ENCODE measurements at places on chromosomes 1 and 21. TPM values are rescaled to one million over a fixed set of nuclear protein-coding genes. Genes with fewer than 3 reads are reported as not detected.

- peak; percentile 47 for DNase-seq
Observed at GRCh38 chr1:66330722-66331141, 203.2 kb upstream of the SGIP1 start.

GRCh38 chr1:59750328-59751003 is 64.3 kb upstream of the HOOK1 start:
- DNase-seq = peak; percentile 88

GRCh38 chr1:184965439-184965838 is 8.9 kb downstream of the NIBAN1 start:
- DNase-seq = no peak

GRCh38 chr21:37815893-37816292 is 100.4 kb downstream of the KCNJ6 start:
- no peak for DNase-seq

GRCh38 chr1:231887166-231887565 is 260.6 kb downstream of the DISC1 start:
- DNase-seq = no peak

DNA sequence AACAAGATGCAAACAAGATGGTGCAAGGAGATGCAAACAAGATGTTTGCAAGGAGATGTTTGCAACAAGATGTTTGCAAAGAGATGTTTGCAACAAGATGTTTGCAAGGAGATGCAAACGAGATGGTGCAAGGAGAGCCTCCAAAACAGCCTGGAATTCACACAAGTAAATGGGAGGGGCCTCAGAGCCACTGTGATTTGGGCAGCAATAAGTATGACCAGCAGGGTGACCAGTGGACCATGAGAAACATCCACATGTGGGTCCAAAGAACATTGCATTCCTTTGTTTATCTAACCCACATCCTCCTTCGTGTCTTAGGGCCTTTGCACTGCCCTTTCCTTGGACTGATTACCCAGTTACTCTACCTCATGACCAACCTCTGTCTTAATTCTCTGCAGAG is 162.9 kb downstream of the PLPP3 start:
- DNase-seq = peak; percentile 30

DNA sequence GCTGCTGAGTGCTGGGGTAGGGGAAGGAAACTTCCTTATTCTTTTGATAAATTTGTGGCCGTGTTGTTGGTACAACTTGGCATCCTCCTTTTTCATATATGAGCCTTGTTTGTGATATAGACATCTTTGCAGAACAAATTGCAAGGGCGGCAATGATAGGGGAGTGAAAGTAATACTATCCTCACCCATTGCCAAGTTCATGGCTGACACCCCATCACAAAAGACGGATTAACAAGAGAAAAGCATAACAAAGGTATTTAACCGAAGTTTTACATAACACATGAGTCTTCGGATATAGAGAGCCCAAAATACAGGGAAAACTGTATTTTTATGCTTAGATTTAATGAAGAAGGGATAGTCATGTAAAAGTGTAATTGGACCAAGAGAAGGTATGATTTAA is 86.3 kb upstream of the TMPRSS2 start:
- no peak for DNase-seq

GRCh38 chr1:65435987-65436386 is 15.5 kb downstream of the LEPR start:
- DNase-seq = no peak

- DNase-seq = no peak
Observed at GRCh38 chr1:95622609-95623008, 388.6 kb downstream of the RWDD3 start.

DNA sequence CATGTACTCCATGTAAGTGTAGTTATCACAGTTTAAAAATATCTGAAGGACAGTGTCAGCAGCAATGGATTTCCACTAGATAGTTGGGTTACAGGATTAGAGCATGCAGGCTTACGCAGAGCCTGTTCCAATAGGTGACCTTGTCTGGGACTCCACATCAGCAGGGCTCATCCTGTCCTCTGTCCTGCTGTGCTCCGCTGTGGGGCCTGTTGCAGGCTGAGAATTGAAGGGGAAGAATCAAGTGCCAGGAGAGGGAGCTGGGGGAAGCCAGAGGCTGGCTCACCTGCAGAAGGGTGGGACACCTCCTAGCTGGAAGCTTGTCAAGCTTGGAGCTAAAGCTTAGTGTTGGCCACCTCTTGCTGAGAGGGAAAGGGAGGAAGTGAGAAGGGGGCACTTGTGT is 62.8 kb downstream of the XCL2 start:
- DNase-seq = no peak

GRCh38 chr1:153393926-153394325 is 3.1 kb upstream of the S100A8 start:
- no peak for DNase-seq

DNA sequence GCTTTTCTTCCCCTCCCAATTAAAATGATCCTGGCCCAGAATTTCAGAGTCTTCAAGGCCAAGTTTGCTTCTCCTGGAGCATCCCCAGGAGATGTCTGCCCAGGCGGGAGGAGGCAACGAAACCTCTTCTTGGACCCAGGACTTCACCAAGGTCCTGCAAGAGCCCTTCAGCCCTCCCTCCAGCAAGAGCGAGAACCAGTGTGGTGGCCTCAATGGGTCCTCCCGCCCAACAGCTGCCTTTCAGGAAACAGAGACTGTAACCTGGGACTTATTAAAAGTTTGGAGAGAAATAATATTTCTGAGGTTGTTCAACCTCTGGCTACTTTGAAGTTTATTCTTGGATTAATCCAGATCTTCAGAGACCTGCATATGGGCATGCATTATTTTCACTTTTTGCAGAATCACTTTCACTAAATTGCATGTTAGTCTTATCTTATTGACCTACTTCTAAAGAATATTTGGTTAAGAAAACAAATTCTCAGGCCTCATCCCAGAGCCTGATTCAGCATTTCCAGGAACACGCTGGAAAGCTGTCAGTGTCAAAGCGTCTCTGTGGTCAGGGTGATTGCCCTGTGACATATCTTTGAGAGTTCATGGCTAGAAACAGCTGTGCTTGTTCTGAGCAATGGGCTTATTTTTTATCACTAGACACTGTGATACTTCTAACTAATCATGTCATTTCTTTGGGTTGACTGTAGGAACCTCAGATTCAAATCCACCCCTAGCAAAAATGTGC is 66.0 kb upstream of the CLDN14 start:
- no peak for DNase-seq

DNA sequence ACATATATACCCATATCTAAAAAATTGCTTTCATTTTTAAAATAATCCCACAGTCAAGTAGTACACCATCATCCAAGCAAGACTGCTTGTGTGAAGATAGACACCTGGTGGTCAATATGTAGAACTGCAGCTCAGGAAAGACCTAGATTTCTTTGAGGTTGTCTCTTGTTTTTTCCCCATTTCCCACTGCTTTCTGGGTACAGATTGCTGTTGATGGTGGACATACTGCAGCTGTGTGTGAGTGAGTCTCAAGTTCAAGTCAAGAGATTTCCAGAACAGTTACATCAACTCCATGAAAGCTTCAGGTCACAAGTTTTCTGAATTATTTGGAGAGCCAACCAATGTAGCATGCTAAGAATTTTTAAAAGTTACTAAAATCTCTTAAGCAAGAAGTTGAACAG is 306.4 kb downstream of the DUSP10 start:
- DNase-seq = peak; percentile 63

DNA sequence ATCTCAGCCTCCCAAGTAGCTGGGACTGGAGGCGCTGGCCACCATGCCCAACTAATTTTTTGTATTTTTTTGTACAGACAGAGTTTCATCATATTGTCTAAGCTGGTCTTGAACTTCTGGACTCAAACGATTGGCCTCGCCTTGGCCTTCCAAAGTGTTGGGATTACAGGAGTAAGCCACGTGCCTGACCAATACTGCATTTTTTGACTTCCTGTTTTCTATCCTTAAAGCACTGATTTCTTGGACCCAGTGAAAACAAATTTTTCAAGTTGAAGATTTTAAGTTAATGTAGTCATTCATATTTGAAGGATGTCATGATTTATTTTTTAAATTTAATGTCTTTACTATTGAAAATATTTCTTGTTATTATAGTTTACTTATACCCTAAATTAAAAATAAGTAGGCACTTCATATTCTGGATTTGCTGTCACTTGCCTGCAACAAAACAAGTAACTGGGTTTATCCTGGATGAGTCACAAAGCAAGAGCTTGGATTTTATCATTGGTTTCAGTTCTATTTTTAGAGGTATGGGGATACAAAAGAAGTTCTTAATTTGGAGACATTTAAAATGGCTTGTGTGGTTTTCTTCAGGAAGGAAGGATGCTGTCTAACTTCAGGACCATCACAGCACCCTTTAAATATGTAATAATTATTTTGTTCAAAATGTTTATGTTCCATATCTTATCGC is 2.2 kb upstream of the VPS45 start:
- DNase-seq = peak; percentile 76

- DNase-seq = no peak
Observed at GRCh38 chr1:1291023-1291528, 10.8 kb downstream of the SCNN1D start.

Gene AUNIP
- 9.1 TPM for total RNA-seq

Gene CFAP126
- total RNA-seq = not detected

Gene CCDC27
- total RNA-seq = not detected

Gene KRTAP10-3
- total RNA-seq = not detected

Gene PDC
- total RNA-seq = not detected
